ENCODE measurements at places on chromosomes 1 and 21.

DNA sequence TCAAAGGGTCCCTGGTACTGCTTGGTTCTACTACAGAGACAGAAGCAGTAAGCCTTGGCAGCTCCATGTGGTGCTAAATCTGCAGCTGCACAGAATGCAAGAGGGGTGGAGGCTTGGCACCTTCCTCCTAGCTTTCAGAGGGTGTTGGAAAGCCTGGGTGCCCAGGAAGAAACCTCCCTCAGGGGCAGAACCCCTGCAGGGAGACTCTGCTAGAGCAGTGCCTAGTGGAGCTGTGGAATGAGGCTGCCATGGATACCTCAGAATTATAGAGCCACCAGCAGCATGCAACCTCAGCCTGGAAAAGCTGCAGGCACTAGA lies 76.2 kb upstream of the TLR5 start:
- DNase-seq: no peak

GRCh38 chr1:93620841-93621210 lies 60.8 kb downstream of the BCAR3 start:
- DNase-seq: no peak

DNA sequence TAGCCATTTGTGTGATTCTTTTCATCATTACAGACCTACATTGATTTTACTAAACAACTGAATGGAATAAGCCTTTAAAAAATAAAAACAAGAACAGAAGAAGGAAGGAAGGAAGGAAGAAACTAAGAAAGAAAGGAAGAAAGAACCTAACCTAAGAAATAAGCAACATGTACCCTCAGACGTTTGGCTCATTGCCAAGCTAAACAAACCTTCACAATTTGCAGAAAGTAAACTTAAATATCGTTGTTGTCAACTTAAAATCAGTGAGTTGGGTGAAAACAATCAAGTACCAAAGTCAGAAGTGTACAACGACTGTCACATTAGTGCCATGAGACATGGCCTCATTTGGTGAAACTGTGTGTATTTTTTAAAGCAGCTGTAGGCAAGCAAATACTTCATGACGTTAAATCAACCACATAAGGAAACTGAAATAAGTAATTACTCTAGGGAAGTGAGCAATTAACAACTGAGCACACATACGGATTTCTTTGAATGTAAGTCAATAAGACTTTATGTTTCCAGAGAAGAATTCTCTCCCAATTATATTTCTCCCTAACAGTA lies 313.1 kb upstream of the TMPRSS15 start:
- no peak for DNase-seq

- no peak for DNase-seq
Observed at GRCh38 chr21:39688010-39688409, 57.0 kb upstream of the IGSF5 start.

- DNase-seq: no peak
Observed at GRCh38 chr1:30358500-30358899, 364.9 kb downstream of the MATN1 start.

GRCh38 chr1:171622152-171622462 lies at the start of gene MYOCOS:
Gene MYOCOS (plus strand): TSS chr1:171622243. CDS start chr1:171623884, 1,641 bp downstream.
- DNase-seq: no peak

GRCh38 chr1:94621395-94621794 lies 79.8 kb upstream of the F3 start:
- DNase-seq: no peak

GRCh38 chr21:38857152-38857825 lies 51.6 kb downstream of the ETS2 start:
- DNase-seq: no peak

Measured in fibroblast of skin of left quadriceps (primary cell).